Fibroblast of skin of left quadriceps (primary cell): ENCODE measurements at places on chromosomes 4 and X.

DNA sequence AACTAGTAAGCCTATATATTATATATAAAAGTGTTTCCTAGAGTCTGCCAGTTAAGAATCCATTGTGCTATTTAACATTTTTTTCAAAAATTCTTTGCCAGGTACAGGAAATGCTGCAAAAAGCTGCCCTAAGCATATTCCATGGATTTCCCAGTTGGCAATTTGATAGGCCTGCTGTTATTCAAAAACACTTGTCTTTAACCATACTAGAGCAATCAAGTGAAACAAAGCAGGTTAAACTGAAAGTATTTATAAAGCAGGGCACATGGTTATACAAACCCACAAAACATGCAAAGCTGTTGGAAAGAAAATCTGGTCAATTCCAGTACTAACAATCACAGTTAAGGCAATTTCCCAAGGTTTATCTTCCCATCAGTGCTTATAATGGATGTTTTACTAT is 159.9 kb downstream of the UNC5C start:
- DNase-seq = no peak

DNA sequence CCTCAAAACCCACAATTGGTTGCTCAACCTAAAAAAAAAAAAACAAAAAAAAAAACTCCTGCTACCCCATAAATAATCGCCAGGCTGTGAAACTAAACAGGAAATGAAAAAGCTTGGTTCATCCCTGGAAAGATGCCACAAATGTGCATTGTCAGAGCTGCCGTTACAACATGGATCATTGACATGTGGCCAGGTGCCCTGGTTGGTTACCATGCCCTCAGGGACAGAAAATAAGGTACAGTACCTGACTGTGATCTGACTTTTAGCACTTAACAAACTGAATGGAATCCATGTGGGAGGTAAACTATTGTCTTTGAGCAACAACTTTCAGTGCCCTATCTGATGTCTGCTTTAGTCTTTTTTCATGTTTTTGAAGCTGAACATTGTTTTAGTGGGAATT is 118.0 kb upstream of the RPL34 start:
- DNase-seq = no peak

- DNase-seq = no peak
These were observed 32.5 kb upstream of the TLR2 start for GRCh38 chr4:153651587-153651986.

- DNase-seq = no peak
These were observed 1214.8 kb downstream of the STIM2 start for GRCh38 chr4:28075401-28075956.

- no peak for DNase-seq
These were observed 256.2 kb downstream of the EVC2 start for GRCh38 chr4:5452156-5452555.

- DNase-seq = no peak
These were observed 271.0 kb downstream of the AFF2 start for GRCh38 chrX:148771440-148771839.

- no peak for DNase-seq
These were observed 10.3 kb upstream of the VSIG4 start for GRCh38 chrX:66050140-66050569.

- no peak for DNase-seq
These were observed 119.1 kb upstream of the CNKSR2 start for GRCh38 chrX:21255032-21255618.

- no peak for DNase-seq
These were observed 23.7 kb upstream of the FBXW7 start for GRCh38 chr4:152559641-152560040.

DNA sequence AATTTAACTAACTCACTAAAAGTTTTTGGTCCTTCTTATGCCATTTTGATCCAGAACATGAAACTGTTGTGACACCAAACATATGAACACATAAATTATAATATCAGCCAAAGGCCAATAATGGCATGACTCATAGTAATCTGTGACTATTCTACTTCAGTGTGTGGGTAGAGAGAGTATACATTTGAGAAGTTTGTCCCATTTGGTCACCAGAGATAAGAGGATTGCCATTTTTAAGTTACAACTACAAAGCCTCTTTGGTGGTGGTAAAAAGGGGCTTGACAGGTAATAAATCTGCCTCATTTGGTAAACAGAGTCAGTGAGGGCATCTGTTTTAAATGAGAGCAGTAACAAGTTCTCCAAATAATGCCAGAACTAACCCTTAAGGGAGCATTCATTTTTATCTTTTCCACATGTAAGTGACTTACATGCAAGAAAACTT is 117.9 kb downstream of the TBC1D19 start:
- DNase-seq = no peak

- peak; percentile 59 for DNase-seq
These were observed 36.3 kb upstream of the MYOZ2 start for GRCh38 chr4:119099227-119099810.

DNA sequence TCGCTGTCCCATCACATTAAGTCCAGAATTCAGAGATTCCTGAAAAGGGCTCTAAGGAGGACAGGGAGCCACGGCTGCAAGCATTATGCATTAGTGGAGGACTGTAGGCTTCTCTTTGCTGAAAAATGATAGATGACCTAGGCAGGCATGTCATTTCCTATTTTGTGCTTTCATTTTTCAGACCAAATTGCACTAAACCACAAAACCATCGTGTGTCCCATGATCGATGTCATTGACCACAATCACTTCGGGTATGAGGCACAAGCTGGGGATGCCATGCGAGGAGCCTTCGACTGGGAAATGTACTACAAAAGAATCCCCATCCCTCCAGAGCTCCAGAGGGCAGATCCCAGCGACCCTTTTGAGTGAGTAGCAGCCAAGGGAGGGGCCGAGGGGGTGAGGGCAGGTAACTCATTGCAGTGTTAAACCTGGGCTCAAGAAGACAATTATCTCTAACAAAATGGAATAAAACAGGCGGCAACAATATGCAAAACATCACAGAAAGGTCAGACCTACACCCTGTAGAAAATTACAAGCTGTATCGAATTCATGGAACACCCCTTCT is 355.2 kb upstream of the GALNT7 start:
- no peak for DNase-seq

DNA sequence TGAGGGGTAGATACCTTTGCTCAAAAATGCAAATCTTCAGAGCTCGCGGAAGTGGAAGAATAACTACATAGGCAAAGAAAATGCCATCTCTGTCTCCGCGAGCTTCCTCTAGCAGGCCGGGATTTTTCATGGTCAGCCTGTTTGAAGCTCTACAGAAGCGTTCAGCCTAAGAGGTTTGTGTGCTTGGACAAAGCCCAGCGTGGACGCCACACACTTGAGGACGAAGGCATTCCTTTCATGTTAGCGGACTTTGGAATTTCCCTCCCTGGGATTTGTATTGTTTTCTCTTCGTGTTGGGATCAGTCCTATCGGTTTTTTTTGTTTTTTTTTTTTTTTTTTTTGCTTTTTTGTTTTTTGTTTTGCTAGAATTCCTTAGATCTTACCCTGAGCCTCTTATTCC is 53.7 kb downstream of the SMIM31 start:
- DNase-seq = no peak

- DNase-seq = no peak
These were observed 257.3 kb upstream of the NEIL3 start for GRCh38 chr4:177052211-177052934.

DNA sequence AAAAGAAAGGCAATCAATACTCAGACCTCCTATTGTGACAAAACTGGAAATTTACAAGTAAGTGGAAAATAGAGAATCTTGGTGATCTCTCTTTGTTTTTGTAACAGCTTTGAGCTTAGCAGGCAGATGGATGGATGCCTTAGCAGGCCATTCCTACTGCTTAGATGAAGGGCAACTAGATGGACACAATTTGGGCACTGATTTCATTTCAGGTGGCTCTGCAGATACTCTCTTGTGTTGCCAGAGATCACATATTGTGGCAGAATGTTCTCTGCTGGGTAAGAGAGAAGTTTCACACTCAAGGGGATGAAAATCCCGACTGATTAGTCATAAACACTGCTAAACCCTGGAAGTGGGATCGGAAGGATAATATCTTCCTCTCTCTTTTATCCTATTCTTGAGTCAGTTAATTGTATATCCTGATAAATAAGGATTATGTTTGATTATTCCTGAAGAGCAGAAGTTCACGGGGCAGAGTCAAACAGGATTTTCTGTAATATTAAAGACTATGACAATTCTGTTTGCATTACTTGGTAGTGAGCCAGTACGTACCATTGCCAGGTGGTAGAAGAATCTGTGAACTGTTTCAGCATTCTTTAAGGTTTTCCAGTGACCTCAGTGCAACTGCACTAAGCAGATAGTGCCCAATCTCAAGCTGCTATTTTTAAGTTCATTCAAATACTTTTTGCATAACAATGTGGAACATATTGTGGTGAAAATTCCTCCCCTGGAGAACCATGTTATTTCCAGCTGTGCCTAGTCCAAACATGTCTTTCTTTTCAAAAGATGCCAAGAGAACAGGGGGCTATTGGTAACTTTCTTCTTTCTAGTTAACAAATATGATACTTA is 974.3 kb downstream of the FSTL5 start:
- no peak for DNase-seq

DNA sequence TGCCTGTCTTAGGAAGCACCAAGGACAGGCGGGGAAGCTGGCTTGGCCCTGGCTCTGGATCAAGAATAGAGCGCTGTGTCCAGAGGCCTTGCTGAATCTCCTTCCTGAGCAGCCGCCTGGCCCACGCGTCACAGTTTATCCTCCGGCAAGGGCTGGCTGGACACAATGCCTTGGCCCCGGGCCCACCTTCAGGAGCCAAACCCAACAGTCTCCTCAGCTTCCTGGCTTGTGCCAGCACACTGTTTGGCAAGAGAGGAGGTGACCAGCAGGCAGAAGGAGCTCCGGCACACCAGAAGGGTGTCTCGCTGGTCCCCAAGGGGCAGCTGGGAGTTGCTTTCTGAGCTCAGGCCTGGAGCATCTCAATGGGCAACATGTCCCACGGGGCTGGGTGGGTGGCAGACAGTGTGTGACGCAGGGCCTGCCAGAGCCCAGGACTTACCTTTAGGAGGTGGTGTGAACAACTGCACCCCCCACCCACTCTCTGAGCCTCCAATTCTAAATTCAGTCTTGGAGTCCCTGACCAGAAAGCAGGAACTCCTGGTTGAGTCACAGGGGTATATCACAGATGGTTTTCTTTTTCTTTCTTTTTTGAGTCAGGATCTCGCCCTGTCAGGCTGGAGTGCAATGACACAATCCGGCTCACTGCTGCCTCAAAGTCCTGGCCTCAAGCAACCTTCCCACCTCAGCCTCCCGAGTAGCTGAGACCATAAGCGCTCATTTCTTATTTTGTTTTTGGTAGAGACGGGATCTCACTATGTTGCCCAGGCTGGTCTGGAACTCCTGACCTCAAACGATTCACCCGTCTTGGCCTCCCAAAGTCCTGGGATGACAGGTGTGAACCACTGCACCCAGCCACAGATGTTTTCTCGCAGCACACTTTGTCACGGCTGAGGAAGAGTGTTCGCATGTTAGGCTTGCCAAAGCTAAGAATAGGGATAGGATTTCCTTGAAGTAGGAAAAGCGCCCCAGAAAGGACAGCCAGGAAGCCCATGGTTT is 361.2 kb downstream of the BCOR start:
- no peak for DNase-seq

DNA sequence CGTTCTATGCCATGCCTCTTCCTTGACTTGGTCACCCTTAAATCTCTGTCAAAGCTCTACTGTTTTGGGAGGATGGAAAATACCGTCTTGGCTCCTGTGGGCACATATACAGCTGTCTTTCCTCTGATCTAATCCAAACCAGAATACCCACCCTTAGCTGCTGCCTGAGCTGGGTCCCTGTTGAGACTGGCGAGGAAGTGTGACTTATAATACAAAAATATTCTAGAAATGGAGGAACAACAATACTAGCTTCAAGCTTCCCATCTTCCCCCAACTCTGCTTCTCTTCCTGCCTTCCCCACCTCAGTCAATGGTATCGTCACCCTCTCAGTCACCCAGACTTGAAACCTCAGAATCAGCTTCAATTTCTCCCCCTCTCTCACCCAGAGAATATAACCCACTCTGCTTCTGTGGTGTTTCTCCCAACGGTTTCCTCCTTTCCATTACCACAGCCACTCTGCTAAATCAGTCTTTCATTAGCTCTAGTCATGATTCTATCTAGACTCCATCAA is 599 bp upstream of the IL2RG start:
- DNase-seq = no peak

- DNase-seq = no peak
These were observed 22.3 kb upstream of the THOC2 start for GRCh38 chrX:123755107-123755506.

- DNase-seq = peak; percentile 40
These were observed 460.3 kb downstream of the MID1IP1 start for GRCh38 chrX:39261446-39262147.

DNA sequence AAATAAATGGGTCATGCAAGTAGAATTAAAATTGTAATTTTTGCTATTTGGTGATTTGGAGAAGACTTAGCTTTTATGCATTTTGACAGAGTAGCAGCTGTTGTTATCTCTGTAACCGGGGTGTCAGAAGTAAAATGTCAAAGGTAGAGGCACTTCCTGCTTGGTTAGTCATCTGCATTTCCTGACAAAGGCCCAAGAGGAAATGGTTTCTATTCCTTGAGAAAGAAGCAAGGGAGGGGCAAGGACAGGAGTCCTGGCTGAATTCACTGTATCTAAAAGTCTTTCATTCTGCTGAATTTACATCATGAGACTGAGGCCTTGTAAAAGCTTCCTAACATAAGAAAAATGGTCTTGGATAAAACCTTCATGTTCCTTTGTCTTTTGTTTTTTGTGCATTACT is 550.9 kb upstream of the BOD1L1 start:
- peak; percentile 1 for DNase-seq

GRCh38 chrX:50100188-50100587 is 100.6 kb downstream of the AKAP4 start:
- no peak for DNase-seq

- DNase-seq = peak; percentile 40
These were observed 37.9 kb downstream of the RELL1 start for GRCh38 chr4:37648084-37648817.

DNA sequence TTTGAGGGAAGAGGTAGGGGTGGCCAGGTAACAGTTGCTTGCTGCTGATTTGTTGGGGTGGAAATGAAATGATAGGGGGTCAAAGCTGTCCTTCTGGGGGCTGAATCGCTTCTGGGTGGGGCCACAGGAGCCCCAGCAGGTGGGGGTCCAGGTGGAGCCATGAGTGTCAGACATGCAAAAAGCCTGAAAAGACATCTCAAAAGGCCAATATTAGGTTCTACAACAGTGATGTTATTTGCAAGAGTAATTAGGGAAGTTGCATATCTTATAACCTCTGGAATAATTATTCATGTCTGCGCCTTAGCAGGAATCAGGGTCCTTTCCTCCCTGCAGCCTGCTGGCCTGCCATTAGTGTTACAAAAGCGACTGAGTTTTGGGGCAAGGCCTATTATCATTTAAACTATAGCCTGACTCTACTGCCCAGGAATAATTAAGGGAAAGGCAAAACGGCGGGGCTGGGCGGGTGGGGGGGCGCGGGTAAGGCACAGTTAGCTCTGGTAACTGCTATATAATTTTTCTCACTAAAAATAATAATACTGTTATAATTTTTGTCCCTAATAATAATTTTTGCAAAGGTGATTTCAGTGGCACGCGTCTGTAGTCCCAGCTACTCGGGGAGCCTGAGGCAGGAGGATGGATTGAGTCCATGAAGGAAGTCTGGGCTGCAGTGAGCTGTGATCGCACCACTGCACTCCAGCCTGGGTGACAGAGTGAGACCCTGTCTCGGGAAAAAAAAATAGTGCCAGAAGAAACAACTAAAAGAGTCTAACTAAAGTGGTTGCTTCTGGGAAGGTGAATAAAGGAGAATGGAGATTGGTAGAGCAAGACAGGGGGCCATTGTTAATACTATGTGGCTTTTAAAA is 145.7 kb downstream of the MAGEB17 start:
- no peak for DNase-seq
